ENCODE measurements at places on chromosomes 2 and 18. TPM values are rescaled to one million over a fixed set of nuclear protein-coding genes. Genes with fewer than 3 reads are reported as not detected.
A peak's percentile ranks its signal among the peaks of the same experiment; 100 is the strongest.

The SGPP2 gene
- 1.2 TPM for total RNA-seq

The KCNG2 gene
- total RNA-seq = 2.6 TPM

The TMEM247 gene
- not detected for total RNA-seq

The PROKR1 gene
- total RNA-seq = 0.72 TPM

The PREPL gene
- total RNA-seq = 39.0 TPM

The FAM228A gene
- total RNA-seq = not detected

The LYG2 gene
- total RNA-seq = not detected

The PRKCE gene
- total RNA-seq = 8.2 TPM

DNA sequence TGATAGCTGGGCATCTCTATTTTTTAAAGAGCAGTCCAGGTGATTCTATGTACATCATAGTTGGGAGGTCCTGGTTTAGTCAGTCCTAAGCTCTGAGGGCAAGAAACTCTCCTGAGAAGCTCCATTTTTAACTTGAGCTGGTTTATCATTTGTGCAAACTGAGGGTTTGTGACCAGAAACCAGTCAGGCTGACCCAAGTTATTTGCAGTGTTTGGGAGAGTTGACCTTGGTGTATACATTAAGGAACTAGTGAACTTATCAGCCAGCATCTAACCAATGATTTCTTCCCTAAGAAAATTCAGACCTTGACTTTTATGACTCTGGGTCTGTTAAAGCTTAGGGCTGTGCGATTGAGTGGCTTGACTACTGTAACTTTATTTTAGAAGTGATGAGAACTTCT is 10.6 kb upstream of the MGAT5 start:
- no peak for DNase-seq

GRCh38 chr2:232574674-232575403 is 24.4 kb downstream of the EIF4E2 start:
- DNase-seq = no peak

DNA sequence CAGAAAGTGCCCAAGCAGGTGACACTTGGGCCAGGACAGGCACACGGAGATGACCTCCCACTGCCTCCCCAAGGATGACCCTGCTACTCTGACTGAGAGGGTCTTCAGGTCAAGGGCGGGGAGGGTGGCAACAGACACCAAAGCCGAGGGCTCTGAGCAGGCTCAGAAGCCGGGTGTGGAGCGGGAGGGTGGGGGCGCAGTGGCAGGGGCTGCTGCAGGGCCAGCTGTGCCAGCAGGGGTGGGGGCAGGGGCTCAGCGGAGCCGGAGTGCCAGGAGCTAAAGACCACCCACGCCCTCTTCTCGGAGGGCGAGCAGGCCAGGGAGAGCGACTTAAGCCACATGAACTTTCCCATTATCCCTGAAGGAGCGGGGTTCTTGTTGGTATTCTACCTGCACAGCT is 93.3 kb upstream of the MBOAT2 start:
- no peak for DNase-seq

DNA sequence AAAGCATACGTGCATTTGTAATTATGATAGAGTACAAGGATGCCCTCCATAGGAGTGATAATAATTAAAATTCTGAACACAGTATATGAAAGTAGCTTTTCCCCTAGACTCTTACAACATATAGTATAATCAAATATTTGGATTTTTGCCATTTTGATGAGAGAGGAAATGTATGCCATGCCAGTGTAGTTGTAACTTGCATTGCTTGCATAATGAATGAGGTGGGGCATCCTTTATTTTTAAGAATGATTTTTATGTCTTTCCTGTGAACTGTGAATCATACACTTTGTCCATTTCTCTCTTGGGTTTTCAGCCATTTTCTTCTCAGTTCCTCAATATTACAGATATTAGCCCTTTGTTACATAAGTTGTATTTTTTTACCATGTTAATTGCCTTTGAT is 197.5 kb downstream of the SCG2 start:
- DNase-seq = no peak

GRCh38 chr2:237598468-237599208 is 8.1 kb upstream of the RAB17 start:
- DNase-seq = no peak

DNA sequence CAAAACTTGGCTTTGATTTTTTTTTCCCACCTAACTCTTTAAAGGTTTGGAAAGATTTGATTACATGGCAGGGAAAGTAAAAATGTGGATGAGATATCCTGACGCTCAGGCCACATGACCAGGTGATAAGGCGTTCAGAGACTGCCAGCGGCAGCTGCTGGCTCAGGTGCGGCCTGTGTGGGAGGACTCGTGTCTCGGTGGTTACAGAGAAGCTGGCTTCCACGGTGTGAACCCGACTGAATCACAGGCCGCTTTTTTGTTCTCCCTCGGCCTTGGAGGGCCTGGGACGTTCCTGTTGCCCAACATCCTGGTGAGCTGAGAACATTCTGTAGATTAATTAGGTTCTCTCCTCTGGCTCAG is 124.2 kb upstream of the ZNF516 start:
- DNase-seq = no peak

GRCh38 chr18:49898421-49898820 is 85.1 kb upstream of the ACAA2 start:
- peak; percentile 78 for DNase-seq

GRCh38 chr18:7940971-7941370 is 373.9 kb downstream of the PTPRM start:
- no peak for DNase-seq

GRCh38 chr2:240278661-240279060 is 138.2 kb upstream of the OTOS start:
- DNase-seq = peak; percentile 85

DNA sequence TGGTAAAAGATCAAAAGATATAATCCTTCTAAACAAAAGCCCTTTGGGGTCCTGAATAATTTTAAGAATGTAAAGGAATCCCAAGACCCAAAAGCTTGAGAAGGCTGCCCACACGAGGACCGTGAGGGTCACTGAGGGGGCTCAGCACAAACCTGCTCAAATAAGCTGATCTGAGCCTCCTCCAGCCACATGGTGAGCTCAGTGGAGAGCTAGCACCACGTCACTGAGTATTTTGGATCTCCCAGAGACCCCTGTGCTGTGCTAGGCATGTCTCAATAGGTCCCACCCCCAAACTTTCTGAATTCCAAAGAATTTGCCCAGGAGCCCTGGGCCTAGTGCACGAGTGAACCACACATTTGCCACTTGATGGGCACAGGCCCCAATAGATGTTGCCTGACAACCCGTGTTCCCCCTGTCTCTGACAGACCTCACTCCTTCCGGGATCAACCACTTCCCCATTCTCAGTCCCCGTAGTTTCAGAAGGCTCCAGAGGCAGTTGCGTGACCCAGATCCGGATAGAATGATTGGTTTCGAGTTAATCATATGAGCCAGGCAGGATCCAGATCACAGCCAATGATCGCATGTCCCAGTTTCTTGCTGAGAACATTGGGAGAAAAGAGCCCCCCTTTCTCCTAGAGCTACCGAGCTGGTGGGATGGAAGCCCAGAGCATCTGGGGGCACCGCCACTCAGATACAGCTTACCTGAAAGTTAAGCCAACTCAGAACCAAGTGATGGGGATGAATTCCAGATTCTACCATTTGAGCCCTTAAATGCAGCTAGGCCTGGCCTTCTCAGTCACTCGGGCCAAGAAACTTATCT is 203.8 kb downstream of the TNS1 start:
- DNase-seq = peak; percentile 50

DNA sequence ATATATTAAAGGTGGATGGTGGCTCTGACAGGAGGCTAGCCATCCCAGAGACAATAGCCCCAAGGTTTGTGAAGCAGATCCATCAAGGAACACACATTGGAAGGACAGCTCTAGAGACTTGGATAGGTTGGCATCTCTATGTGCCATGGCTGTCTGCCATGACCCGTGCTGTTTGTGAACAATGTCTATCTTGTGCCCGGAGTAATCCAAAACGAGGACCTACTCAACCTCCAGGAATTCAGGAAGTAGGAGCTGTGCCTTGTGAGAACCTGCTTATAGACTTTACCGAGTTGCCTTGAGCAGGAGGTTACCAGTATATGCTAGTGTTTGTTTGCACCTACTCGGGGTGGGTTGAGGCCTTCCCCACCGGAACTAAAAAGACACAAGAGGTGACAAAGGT is 43.1 kb upstream of the SELENOI start:
- no peak for DNase-seq

- peak; percentile 79 for DNase-seq
Measured at GRCh38 chr2:190088917-190089316, 26.4 kb upstream of the MSTN start.

Measured in umbilical cord (tissue), 2 donors.